ENCODE measurements at places on chromosomes 5 and 9. TPM values are rescaled to one million over a fixed set of nuclear protein-coding genes. Genes with fewer than 3 reads are reported as not detected.

GRCh38 chr5:17314907-17315471 is 97.6 kb downstream of the BASP1 start:
- H3K27ac ChIP-seq: no peak overlapping the region
- H3K4me1 ChIP-seq: no peaks in the 10 kb centered on the region
- DNase-seq: no peak
- H3K36me3 ChIP-seq: no peaks in the 10 kb centered on the region
- no peaks in the 10 kb centered on the region for H3K27me3 ChIP-seq
- H3K4me3 ChIP-seq: no peak overlapping the region

- no peak for DNase-seq
- H3K36me3 ChIP-seq: no peaks in the 10 kb centered on the region
- H3K4me3 ChIP-seq: no peak overlapping the region
- peaks cover 15% of the 10 kb centered on the region for H3K27me3 ChIP-seq
- no peaks in the 10 kb centered on the region for H3K4me1 ChIP-seq
These were observed 49.9 kb upstream of the C5orf46 start for GRCh38 chr5:147956064-147956841.

Gene PAEP
- total RNA-seq: not detected

GRCh38 chr9:71549023-71549422 is 219.3 kb downstream of the CEMIP2 start:
- DNase-seq: no peak
- H3K4me1 ChIP-seq: no peaks in the 10 kb centered on the region
- H3K4me3 ChIP-seq: no peak overlapping the region
- peaks cover 2% of the 10 kb centered on the region for H3K36me3 ChIP-seq
- no peak overlapping the region for H3K27ac ChIP-seq

- no peaks in the 10 kb centered on the region for H3K36me3 ChIP-seq
- no peak overlapping the region for H3K4me3 ChIP-seq
- no peak overlapping the region for H3K27ac ChIP-seq
These were observed 6.9 kb upstream of the VAV2 start for GRCh38 chr9:133998915-133999595.

Gene SOX30
- total RNA-seq: not detected

DNA sequence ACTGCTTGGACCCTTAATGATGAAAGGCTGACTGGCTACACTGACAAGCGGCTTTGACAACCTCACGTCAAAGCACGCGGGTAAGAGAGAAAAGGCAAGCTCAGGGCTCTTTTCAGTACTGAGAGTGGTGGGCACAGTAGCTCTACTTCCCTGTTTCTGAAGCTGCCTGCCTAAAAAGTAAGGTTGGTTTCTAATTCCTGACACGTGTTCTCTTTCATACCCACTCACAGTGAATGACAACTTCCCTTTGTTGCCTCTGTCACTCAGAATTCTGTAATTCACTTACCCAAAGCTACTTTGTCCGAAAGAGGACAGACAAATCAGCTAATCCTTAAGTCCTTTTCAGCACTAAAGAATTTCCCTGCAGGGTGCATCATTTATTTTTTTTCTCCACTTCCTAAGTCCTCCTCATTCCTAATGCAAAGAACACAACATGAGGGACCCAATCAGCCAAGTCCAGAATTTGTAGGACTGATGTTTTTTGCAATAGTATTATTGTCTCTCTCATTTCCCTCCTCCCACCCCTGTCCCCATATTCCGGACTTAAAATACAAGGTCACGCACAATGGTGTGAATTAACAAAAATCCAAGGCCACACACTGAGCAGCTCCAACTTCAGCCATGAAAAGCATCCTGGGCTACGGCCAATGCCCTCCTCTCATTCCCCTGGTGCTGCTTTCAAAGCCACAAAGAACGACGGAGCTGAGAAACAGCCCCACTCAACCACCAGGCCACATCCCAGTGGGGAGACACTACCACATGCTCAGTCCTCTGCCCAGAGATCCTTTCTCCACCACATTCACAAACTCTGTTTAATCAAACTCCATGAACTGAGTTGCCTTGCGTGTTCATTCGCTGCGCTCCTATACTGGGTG is 221.0 kb downstream of the TSSK1B start:
- no peak for DNase-seq
- H3K27me3 ChIP-seq: no peaks in the 10 kb centered on the region
- no peak overlapping the region for H3K4me3 ChIP-seq
- H3K27ac ChIP-seq: no peak overlapping the region
- no peaks in the 10 kb centered on the region for H3K36me3 ChIP-seq

All from T-helper 17 cell (primary cell).